ENCODE measurements at places on chromosomes 7 and 10. TPM values are rescaled to one million over a fixed set of nuclear protein-coding genes. Genes with fewer than 3 reads are reported as not detected.

The COBL gene
- 94.1 TPM for total RNA-seq

The ACBD7 gene
- total RNA-seq = 0.38 TPM

The CAMK2B gene
- total RNA-seq = 2.6 TPM

The AZGP1 gene
- 584 TPM for total RNA-seq

The LMTK2 gene
- total RNA-seq = 31.9 TPM

The BLNK gene
- 11.4 TPM for total RNA-seq

The FGFBP3 gene
- 1.1 TPM for total RNA-seq

The LAMB1 gene
- 46.3 TPM for total RNA-seq

The MRLN gene
- total RNA-seq = not detected

The ZNF277 gene
- 37.2 TPM for total RNA-seq

The PARG gene
- total RNA-seq = 26.6 TPM

The HACD1 gene
- total RNA-seq = 2.7 TPM

The LIPF gene
- not detected for total RNA-seq

The PHYH gene
- 10.9 TPM for total RNA-seq

The MSMB gene
- total RNA-seq = 5.5 TPM

The GIMAP4 gene
- 10.6 TPM for total RNA-seq

The PON3 gene
- 15.9 TPM for total RNA-seq

The FAM25C gene
- 268 TPM for total RNA-seq

The RASSF4 gene
- total RNA-seq = 10.7 TPM

The TMEM229A gene
- total RNA-seq = not detected

The ANKRD1 gene
- total RNA-seq = not detected

The SEMA4G gene
- total RNA-seq = 19.5 TPM

Measured in lower leg skin (tissue), 4 donors.